ENCODE measurements at places on chromosomes 1 and 21.

GRCh38 chr1:234528074-234528865 lies 49.3 kb upstream of the TARBP1 start:
- no peak for DNase-seq

- no peak for DNase-seq
Observed at GRCh38 chr1:33137800-33138199, 44.0 kb downstream of the TRIM62 start.

GRCh38 chr1:180881806-180882509 lies 30.7 kb upstream of the KIAA1614 start:
- DNase-seq, result peak; percentile 15

- DNase-seq, result no peak
Observed at GRCh38 chr1:192954705-192955265, 104.4 kb downstream of the UCHL5 start.

DNA sequence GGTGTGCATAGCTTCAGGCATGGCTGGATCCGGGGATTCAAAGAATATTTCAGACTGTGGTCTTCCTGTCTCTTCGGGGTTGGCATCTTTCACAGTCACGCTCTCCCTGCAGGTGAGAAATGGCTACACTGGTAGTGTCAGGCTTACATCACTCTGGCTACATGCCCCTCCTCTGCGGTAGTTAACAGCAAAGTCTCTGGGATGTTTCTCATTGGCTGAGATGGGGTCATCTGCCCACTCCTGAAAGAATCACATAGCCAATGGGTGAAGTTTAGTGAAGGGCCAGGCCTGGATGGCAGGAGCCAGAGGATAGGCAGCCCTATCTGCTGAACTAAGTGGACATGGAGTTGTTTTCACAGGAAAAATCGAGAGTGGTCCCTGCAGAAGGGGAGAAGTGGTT lies 356.5 kb downstream of the MATN1 start:
- no peak for DNase-seq

DNA sequence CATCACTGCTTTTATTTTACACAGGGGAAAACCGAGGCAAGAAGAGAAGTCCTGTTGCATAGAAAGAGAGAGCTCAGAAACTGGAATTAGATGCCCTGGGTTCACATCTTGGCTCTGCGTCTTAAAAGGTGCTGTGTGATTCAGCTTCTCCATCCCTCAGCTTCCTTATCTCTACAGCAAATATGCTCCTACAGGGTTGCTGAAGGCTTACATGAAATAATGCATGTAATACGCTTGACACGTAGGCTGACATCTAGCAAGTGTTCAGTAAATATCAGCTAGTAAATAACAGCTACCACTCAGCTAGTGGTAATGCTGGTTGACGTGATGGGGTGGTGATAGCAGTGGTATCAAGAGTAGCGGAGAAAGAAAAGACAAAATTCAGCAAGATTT lies 77.1 kb upstream of the CD55 start:
- DNase-seq, result no peak

DNA sequence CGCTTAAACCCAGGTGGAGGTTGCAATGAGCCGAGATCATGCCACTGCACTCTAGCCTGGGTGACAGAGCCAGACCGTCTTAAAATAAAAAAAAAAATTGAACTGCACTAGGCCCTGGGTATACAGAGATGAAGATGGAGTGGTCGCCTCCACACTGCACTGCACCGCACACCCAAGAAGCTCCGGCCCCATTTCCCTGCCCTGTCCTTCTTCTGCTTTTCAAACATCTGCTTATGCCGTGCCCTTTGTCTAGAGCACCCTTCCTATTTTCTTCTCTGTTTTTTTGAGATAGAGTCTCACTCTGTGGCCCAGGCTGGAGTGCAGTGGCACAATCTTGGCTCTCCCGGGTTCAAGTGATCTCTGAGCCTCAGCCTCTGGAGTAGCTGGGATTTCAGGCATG lies 17.4 kb downstream of the IQGAP3 start:
- no peak for DNase-seq

DNA sequence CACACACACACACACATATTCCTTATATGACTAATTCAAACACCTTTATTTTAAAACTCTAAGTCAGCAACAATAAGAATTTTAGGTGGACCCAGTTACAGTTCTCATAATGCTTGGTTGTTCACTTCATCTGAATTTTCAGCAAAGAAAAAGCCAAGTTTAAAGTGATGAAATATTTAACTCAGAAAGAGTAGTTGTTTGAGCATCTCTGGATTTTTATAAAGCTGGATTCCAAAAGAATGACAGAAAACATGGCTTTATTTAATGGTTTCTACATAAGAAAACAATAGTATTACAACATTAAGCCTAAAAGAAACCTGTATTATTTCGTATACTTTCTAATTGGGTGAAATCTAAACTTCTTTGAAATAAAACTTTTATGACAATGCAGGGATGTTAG lies 54.2 kb upstream of the ADAMTS5 start:
- DNase-seq, result no peak

DNA sequence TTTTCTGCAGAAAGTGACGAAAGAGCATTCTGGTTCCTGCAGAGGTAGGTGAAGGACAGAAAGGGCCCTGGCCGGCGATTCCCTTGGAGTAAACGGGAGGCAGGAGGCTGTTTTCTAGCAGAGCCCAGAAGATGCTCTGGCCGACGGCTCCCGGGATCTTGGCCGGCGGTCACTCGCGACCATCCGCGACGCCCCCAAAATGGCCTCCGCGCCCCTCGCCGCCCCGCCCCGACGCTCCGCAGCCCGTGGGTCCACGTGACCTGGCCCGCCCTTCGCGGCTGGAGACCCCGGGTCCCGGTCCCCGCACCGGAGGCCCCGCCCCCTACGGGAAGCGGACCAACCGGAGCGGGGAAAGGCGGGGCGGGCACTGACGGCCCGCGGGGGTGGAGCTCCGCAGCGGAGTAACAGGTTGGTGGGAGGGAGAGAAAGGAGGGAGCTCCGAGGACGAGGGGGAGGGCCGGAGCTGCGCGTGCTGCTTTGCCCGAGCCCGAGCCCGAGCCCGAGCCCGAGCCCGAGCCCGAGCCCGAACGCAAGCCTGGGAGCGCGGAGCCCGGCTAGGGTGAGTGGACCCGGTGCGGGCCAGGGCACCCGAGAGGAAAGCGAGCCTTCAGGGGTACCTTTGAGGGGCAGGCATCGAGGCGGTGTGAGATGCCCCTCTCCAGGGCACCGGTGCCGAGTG lies at the start of gene CGN:
Gene CGN, plus strand, starts transcription at position 431 of the 679 bp plus-strand sequence. CDS start 7,133 bp downstream, outside the sequence.
- DNase-seq, result peak; percentile 34

DNA sequence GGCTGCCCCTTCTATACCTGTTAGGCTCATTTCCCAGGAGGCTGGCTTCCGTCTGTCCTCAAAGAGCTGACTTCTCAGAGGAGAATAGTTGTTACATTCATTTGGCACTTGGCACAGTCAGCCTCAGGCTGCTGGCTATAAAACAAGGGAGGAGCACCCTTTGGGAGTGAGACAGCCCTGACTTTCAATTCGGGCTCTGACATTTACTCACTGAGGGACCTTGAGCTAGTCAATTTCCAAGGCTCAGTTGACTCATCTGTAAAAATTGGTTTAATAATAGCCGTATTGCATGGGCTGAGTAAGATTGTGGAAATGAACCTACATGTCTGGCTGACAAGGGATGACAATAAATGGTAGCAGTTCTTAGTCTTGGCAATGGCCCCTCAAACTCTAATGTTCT lies 13.7 kb downstream of the ALX3 start:
- no peak for DNase-seq

DNA sequence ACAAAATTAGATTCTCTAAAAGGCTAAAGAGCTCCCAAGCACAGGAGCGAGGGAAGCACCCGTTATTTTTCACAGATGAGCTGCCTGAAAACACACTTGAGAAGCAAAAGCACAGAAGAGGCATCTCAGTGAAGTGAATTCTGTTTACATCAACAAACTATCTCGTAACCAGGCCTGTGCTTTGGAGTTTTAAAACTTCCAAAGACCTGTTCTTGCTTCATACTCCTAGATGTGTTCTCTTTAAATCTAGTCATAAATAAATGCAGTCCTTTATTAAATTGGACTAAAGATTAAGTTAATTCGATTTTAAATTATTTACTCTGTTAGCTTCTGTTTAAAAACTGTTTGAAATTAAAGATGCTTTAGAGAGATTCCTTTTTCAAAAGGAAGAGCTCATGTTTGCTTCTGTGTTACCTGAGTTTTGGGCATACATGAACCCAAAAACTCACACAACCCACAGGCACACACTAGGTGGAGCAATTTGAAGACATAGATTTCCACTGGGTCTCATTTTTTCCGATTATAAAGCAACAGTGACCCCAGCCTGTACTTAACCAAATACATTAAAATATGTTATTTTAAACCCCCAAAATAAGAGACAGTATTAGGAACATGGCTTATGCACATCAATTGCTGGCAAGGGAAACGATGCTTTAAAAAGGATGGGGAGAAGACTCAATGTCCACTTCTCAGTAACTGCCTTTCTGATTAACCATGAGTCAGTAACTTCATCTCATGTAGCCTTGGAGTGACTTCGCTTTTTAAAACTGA lies 648.2 kb downstream of the SMYD3 start:
- no peak for DNase-seq

GRCh38 chr1:41963636-41964035 lies 44.9 kb upstream of the HIVEP3 start:
- no peak for DNase-seq

DNA sequence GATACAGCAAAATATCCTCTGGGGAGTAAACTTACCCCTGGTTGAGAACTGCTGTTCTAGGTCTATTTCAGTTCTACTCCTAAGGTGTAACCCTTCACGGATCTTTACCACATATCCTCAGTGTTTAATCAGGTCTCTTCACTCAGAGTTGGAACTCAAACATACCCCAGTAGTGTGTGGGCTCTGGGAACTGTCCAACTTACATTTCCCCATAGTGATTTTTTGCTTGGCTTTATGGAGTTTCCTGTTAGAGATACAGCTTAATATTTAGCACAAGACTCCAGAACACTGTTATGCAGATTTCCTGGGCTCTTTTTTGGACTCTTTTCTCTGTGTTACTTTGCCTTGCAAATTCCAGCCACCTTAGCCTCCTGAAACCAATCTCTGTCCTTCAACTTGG lies 26.7 kb upstream of the LIN9 start:
- no peak for DNase-seq

GRCh38 chr1:112902221-112902620 lies 53.8 kb downstream of the SLC16A1 start:
- DNase-seq, result no peak

GRCh38 chr1:83844546-83844945 lies 154.4 kb downstream of the TTLL7 start:
- DNase-seq, result no peak

DNA sequence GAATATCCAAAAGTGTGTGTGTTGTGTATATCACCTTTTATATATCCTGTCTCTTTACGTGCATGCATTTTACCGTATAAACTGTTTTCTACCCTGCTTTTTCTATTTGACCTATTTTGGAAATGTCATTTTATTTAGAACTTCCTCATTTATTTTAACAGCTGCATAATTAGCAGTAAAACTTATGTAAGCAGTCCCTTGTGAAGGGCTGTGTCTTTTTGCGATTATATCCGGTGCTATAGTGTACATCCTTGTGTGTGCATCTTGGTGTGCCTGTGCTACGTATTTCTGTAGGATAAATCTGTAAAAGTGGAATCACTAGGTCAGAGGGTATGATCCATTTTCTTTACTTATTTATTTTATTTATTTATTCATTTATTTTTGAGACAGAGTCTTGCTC lies 7.2 kb downstream of the LGALS8 start:
- no peak for DNase-seq

GRCh38 chr1:30489737-30490389 lies 233.5 kb downstream of the MATN1 start:
- no peak for DNase-seq

DNA sequence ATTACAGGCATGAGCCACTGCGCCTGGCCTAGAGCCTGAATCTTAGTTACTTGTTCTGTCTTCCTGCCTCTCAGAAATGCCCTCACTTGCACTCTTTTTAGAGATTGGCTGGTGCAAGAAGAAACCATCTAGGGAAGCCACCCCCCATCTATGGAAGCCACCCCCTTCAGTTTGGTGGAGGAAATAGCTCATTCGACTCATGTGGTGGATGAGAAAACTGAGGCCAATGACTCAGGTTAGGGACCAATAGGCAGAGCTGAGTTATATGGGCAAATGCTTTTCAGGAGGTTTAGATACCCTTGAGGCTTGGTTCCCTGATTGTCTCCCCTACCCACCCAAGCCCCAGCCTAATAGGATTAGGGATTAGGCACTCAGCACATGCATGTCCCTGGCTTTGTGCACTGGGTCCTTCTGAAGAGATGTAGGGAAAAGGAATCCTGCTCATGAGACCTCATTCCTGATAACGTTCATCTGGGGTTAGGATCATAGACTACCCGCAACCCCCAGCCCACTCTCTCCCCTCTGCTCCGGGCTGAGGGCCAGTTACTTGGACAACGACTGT lies 77.1 kb downstream of the PAX7 start:
- no peak for DNase-seq

GRCh38 chr1:39204441-39205081 lies at the start of gene MACF1:
TSS of gene MACF1 (plus strand) at chr1:39204695. CDS start at chr1:39205023, 328 bp downstream.
- DNase-seq, result no peak

- DNase-seq, result no peak
Observed at GRCh38 chr1:3170561-3171453, 101.8 kb downstream of the PRDM16 start.

DNA sequence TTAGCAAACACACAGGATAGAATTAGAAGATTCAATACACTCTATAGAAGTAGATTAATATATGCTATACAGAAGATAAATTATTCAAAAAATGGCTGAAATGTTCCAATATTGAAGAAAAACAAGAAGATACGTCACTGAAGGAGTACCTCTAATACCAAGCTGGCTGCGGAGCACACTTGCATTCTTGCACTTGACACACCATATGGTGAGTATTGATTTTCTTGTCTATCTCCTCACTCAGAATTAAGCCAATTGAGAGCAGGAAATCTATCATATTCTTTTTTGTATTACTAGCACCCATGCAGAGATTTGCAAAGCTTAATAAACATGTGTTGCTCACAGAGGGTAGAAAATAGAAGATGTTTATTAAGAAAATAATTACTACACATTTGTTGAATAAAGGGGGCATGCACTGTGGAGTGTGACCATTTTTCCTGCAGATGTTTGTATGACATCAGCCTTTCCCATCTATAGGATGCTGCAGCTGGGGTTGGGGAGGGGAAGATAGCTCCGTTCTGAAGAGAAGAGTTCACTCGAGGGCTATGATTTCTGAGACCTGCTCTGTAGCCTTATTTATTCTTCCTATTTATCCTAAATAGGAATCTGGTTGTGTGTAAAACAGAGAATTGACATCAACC lies 318.1 kb downstream of the HHIPL2 start:
- no peak for DNase-seq

GRCh38 chr1:92411511-92411910 lies 75.2 kb downstream of the GFI1 start:
- DNase-seq, result no peak

Data from GM12864 (cell line).